ENCODE measurements at places on chromosomes 3 and 15.

- DNase-seq: no peak
Measured at GRCh38 chr3:13745636-13746035, 134.2 kb downstream of the WNT7A start.

- DNase-seq: peak; percentile 33
Measured at GRCh38 chr3:47512416-47513124, 942 bp downstream of the ELP6 start.

- DNase-seq: no peak
Measured at GRCh38 chr3:156052115-156052514, 68.3 kb upstream of the KCNAB1 start.

DNA sequence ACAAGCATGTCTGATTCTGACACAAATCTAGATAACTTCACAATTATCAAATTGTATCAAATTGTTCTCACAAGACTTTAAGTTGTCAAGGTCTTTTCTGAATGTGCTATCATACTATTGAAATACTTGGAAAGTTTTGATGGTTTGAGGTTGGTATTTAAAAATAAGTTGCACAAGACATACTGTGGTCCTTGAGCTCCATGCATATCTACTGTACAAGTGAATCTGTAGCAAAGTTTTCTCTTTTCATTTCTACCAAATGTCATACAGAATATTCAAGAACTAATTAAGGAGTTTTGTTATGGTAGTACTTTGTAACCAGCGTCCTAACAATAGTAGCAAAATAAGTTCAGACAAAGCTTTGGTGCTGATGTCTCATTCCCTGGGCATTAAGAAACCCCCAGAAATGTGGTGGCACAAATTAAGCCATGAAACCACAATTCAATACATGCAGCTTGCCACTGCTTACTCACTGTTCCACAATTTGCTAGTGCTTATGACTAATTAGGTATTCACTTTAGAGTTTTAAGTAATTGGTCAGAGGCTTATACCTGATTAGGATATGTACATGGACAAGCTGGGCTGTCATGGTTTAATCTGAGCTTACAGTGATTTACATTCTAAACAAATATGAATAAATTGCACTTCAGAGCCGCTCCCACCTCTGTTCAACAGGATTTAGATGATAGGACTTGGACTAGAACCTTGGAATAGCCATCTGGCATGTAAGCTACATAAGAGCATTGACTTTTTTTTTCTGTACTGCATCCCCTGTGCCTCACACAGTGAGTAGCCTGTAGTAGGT lies 8.8 kb downstream of the TBC1D23 start:
- peak; percentile 98 for DNase-seq

GRCh38 chr3:191987831-191988350 lies 526.9 kb downstream of the PYDC2 start:
- peak; percentile 4 for DNase-seq

- no peak for DNase-seq
Measured at GRCh38 chr3:82474711-82475110, 713.3 kb upstream of the GBE1 start.

GRCh38 chr3:105798381-105798934 lies 70.4 kb downstream of the CBLB start:
- no peak for DNase-seq

GRCh38 chr15:42726114-42726513 lies 10.8 kb downstream of the CDAN1 start:
- DNase-seq: no peak

Measured in EL (cell line).